Nephron progenitor cell (in vitro differentiated cells): ENCODE measurements at places on chromosomes 6 and 20.

- no peak for DNase-seq
Observed at GRCh38 chr6:96657344-96657743, 94.4 kb downstream of the FHL5 start.

GRCh38 chr6:31958412-31958740 is 395 bp downstream of the NELFE start:
- DNase-seq: no peak

DNA sequence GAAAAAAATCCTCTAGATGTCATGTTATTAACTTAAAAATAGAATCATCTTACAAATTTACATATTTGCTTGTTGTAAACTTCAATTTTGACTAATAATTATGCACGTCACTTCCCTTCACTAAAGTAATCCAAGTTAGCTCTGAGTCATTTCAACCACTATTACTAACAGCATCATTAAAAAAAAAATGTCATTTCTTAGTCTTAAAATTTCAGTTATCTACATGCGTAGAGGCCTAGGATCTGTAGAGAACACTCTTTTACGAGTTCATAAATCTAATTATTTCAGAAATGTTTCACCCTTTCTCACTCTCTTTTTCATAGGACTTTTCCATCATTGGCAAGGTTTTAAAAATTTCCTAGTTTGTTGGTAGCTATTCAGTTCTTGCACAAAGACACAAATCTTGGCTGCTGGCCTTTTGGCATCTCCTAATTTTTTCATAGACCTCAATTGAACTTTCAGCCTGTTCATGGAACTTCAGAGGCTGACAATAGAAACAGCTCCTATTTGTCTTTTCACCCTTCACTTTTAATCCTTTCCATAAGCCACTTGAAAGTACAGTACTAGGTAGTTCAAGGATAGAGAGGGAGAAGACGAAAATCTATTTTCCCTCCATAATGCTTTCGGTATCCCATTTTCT is 61.5 kb downstream of the OGFRL1 start:
- no peak for DNase-seq

- DNase-seq: no peak
Observed at GRCh38 chr20:33992145-33992922, 1.4 kb upstream of the RALY start.

GRCh38 chr6:82015043-82015442 is 232.5 kb downstream of the IBTK start:
- no peak for DNase-seq

DNA sequence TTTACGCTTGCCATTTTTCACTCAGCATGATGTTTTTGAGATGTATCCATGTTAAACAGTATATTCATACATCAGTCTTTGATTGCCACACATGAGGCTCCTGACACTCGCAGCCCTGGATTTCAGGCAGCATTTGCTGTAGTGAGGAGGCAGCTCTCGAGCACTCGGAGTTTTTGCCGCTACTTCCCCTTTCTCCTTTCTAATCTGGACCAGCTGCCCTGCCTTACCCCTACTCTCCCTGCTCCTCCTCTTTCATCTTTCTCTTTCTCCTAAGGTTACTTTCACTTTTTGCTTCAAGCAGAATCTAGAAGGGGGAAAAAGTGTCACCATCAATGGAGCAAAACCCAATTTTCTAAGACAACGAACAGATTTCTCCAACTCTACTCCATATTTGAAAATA is 5.9 kb upstream of the CST3 start:
- no peak for DNase-seq
